ENCODE measurements at places on chromosomes 4 and X. TPM values are rescaled to one million over a fixed set of nuclear protein-coding genes. Genes with fewer than 3 reads are reported as not detected.

GRCh38 chrX:15451913-15452312 is 41.2 kb downstream of the PIR start:
- no peak overlapping the region for H3K4me3 ChIP-seq
- H3K36me3 ChIP-seq = no peaks in the 10 kb centered on the region
- no peak for DNase-seq
- no peaks in the 10 kb centered on the region for H3K4me1 ChIP-seq
- H3K27me3 ChIP-seq = no peaks in the 10 kb centered on the region

DNA sequence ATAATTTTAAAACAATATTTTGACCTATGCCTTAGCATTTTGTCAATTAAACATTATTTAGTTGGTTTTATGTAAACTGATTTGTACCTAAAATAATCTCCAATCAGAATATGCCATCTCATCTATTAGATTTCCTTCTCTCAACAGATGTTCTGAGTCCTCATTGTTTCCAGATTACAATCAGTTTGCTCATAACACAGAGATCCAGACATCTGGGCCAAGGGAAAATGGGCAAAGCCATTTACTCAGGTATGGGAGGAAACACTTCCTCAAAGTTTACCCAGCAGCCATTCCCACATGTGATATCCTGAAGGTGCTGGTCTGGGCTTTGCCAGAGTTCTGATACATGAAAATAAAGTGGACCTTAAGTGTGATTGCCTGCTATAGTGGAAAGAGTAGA is 217.9 kb upstream of the GPC4 start:
- no peak overlapping the region for H3K27ac ChIP-seq
- no peaks in the 10 kb centered on the region for H3K27me3 ChIP-seq
- H3K36me3 ChIP-seq = no peaks in the 10 kb centered on the region

DNA sequence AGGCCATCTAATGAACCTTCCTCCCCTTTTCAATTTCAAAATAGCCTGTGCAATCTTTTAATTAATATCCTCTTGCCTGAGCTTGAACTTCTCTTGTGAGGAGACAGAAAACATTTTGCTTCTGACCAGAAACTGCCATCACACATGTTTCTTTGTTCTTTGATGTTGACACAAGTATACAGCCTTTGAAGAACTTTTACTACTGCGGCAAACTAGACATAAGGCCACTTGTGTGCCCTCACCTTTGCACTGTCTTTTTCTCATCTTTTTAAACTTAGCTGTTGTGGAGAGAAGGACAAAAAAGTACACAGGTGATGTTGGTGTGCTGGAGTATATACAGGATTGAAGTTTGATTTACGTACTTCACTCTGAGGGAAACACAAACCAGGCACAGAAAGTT is 116.3 kb upstream of the C1GALT1C1 start:
- DNase-seq = no peak
- no peaks in the 10 kb centered on the region for H3K36me3 ChIP-seq

DNA sequence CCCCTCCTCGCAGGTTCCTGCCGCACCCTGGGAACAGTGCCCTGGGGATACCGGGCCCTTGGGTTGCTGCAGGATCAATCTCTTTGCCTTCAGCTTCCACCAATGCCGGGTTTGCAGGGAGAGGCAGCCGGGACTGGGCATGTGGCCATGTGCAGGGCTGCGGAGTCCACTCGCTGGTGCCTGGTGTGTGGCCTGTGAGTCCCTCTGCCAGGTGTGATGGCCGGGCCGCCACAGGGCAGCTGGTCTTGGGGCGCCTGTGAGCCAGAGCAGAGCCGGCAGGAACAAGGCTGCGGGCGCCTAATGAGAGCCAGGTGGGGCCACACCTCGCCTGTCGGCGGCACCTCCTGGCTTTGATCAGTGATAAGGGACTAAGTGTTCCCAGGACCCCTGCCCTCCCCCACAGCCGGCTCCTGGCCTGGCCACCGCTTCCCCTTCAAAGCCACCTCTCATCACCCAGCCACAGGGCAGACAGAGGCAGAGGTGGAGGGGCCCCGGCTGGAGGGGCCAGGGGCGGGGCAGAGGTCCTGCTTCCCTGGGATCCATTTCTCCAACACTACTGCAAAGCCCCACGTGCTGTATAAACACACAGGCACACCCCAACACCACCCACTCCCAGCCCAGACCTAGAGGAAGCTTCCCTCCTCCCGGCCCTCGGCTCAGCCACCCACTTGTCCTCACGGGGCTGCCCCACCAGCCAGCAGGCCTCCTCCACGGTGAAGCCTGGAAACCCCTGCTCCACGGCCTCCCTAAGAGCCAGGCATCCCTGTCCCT is 132.7 kb downstream of the CPZ start:
- peaks cover 7% of the 10 kb centered on the region for H3K27me3 ChIP-seq
- no peak overlapping the region for H3K4me3 ChIP-seq
- no peaks in the 10 kb centered on the region for H3K36me3 ChIP-seq

DNA sequence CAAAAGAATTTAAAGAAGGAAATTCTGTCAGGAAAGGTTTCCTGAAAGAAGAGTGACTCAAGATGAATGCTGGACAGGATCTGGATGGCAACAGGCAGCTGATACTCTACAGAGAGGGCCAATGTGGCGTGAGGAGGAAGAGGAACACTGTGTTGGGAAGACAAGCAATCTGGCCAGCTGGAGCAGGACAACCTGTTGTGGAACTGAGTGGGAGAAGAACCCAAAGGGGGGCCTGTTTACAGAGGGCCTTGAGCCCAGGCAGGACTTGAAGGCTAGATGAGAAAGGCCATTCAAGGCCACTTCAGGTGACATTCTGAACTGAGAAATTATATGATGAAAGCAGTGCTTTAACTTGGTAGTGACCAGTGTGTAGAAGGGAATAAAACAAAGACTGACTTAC is 8.5 kb downstream of the OTUD4 start:
- H3K27ac ChIP-seq = no peak overlapping the region
- H3K4me3 ChIP-seq = no peak overlapping the region
- no peak for DNase-seq

DNA sequence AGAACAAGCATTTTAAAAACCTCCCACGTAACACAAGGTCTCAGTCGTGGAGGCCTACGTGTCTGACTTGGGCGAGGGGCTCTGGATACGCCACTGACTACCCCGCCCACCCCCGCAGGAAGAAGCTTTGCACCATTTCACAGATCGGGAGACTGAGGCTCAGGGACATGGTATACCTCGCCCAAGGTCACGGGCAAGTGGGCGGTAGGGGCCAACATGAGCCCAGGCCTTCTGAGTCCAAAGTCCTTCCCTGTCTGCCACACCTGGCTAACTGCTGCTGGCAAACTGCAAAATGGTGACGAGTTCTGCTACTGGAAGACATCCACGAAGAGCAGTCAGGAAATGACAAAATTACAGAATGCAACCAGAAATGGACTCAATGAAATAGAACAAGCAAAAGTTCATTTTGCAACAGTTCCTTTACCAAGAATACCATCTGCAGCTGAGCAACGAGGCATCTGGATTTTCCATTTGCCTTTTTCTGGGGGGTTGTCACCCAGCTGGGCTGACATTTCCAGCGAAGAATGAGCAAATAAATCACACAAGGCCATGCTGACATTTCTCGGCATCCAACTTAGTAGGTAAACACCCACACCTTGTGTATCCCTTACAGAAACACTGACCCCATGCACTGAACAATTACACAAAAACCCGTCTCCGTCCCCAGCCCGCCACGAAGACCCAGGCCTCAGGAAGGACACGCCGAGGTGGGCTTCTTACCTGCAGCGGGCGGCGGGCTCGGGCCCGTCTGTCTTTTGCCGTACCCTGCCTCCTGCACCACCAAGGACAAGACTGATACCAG is 70.2 kb upstream of the AFAP1 start:
- H3K4me3 ChIP-seq = no peak overlapping the region
- H3K36me3 ChIP-seq = no peaks in the 10 kb centered on the region
- no peaks in the 10 kb centered on the region for H3K4me1 ChIP-seq

- no peaks in the 10 kb centered on the region for H3K36me3 ChIP-seq
- no peaks in the 10 kb centered on the region for H3K4me1 ChIP-seq
- no peak overlapping the region for H3K4me3 ChIP-seq
- H3K27ac ChIP-seq = no peak overlapping the region
- DNase-seq = no peak
Observed at GRCh38 chrX:23887451-23887850, 20.3 kb downstream of the APOO start.

DNA sequence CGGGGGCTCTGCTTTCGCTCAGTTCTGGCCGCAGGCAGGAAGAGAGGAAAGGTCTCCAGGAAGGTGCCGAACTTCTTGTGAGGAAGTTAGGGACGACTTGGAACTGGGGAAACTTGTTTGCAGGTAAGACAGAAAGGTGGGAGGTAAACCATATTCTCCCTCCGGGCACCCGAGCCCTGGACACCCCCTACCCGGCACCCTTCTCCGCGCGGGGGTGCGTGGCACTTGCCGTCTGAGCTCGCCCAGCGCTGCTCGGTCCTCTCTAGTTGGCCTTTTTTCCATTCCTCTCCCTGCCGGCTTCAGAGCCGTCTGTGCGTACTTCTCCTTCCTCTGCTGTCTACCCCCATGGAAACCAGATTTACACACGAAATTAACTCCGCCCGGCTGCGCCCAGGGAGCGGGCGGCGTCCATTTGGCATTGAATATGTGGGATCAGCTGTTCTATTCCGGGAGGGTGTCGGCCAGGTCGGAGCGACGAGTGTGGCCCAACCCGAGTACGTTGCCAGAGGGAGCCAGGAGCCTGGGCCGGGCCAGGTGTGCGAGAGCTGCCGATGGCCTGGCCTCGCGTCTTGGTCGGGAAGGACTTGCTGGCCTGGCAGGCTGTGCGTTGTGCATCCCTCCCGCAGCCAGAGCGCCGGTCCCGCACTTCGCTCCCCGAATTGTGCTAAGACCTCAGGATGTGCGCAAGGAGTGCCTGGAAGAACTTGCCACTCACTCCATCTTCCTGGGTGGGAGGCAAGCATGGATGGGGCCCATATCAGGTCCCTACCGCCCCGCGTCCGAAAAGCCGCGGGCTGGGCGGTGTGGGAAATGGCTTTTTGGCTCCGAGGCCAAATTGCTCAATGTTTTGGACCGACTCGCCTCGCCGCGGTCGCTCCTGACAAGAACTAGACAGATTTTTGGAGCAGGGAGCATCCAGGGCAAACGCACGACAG is 1.7 kb downstream of the PDGFRA start:
- H3K27ac ChIP-seq = no peak overlapping the region
- DNase-seq = no peak
- H3K36me3 ChIP-seq = no peaks in the 10 kb centered on the region
- peaks cover 79% of the 10 kb centered on the region for H3K27me3 ChIP-seq
- no peak overlapping the region for H3K4me3 ChIP-seq
- H3K4me1 ChIP-seq = peaks cover 6% of the 10 kb centered on the region

DNA sequence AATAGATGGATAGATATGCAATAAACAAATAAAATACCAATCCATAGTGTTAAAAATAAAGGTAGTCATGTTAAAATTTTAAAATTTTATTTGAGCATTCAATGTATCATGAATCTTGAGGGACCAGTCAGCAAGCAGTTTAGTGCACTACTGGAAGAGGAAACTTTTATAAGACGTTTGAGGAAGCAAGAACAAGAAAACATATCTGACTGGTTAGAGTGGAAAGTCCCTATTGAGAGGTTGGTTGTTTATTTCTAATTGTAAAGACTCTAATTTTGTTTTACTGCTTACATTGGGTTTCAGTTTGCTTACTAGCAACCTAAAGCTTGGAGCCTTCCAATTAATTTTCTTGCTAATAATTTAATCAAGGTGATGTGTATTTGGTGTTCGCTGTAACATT is 786.2 kb downstream of the RAB28 start:
- H3K4me1 ChIP-seq = no peaks in the 10 kb centered on the region
- no peak overlapping the region for H3K27ac ChIP-seq
- no peaks in the 10 kb centered on the region for H3K36me3 ChIP-seq
- DNase-seq = no peak
- H3K4me3 ChIP-seq = no peak overlapping the region
- no peaks in the 10 kb centered on the region for H3K27me3 ChIP-seq

- no peaks in the 10 kb centered on the region for H3K36me3 ChIP-seq
- DNase-seq = no peak
- no peak overlapping the region for H3K27ac ChIP-seq
Observed at GRCh38 chr4:55304303-55304702, 41.7 kb upstream of the SRD5A3 start.

DNA sequence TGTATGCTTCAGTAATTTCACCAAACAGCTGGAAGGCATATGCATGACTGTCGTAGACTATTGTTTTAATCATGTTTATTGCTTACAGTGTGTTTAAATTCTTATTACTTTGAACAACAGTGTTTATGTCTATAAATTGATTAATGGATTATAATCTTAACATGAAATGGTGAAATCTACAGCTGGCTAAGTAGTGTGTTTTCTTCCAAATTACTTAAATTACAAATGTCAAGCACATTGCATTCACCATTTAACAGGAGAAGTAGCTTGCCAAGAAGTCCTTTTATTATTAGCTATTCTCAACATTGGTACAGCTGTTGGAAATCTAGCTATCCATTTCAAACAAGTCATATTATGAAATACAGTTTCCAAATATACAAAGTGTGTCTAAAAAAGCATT is 849.3 kb upstream of the PCDH10 start:
- H3K4me1 ChIP-seq = no peaks in the 10 kb centered on the region
- H3K4me3 ChIP-seq = no peak overlapping the region
- H3K27me3 ChIP-seq = no peaks in the 10 kb centered on the region
- no peak overlapping the region for H3K27ac ChIP-seq
- no peaks in the 10 kb centered on the region for H3K36me3 ChIP-seq

- no peak overlapping the region for H3K27ac ChIP-seq
- DNase-seq = no peak
- H3K4me3 ChIP-seq = no peak overlapping the region
- H3K36me3 ChIP-seq = no peaks in the 10 kb centered on the region
- H3K27me3 ChIP-seq = no peaks in the 10 kb centered on the region
- peaks cover 2% of the 10 kb centered on the region for H3K4me1 ChIP-seq
Observed at GRCh38 chr4:156798438-156798837, 173.2 kb downstream of the PDGFC start.

GRCh38 chr4:100348473-100348872 is 158.2 kb upstream of the DDIT4L start:
- H3K27ac ChIP-seq = no peak overlapping the region
- H3K27me3 ChIP-seq = no peaks in the 10 kb centered on the region
- no peak for DNase-seq

GRCh38 chr4:12615822-12616221 is 868.3 kb downstream of the RAB28 start:
- no peaks in the 10 kb centered on the region for H3K27me3 ChIP-seq
- H3K4me1 ChIP-seq = no peaks in the 10 kb centered on the region
- no peak overlapping the region for H3K4me3 ChIP-seq
- H3K27ac ChIP-seq = no peak overlapping the region

DNA sequence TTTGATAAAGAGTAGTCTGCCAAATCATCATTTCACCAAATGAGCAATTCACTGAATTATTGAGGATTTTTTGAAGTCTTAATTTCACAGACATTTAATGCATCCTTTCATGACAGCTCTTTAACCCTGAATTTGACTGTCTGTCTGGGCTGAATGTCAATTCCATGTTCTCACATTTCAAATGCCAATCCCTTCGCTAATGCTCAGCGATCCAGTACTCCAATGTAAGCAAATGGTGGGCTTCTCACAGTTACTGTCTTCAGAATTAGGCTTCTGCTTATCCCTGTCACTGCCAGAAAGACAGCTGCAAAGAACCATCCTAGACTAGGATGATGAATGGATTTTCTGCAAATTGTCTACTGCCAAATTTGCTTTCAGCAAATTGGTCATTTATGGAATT is 36.2 kb upstream of the USP38 start:
- no peaks in the 10 kb centered on the region for H3K4me1 ChIP-seq
- H3K36me3 ChIP-seq = no peaks in the 10 kb centered on the region
- H3K27ac ChIP-seq = no peak overlapping the region
- no peak overlapping the region for H3K4me3 ChIP-seq
- DNase-seq = no peak

The SHOX gene
- total RNA-seq = not detected

The OPN1LW gene
- total RNA-seq = not detected
